ENCODE measurements at places on chromosomes 6 and 20. TPM values are rescaled to one million over a fixed set of nuclear protein-coding genes. Genes with fewer than 3 reads are reported as not detected.
A peak's percentile ranks its signal among the peaks of the same experiment; 100 is the strongest.

DNA sequence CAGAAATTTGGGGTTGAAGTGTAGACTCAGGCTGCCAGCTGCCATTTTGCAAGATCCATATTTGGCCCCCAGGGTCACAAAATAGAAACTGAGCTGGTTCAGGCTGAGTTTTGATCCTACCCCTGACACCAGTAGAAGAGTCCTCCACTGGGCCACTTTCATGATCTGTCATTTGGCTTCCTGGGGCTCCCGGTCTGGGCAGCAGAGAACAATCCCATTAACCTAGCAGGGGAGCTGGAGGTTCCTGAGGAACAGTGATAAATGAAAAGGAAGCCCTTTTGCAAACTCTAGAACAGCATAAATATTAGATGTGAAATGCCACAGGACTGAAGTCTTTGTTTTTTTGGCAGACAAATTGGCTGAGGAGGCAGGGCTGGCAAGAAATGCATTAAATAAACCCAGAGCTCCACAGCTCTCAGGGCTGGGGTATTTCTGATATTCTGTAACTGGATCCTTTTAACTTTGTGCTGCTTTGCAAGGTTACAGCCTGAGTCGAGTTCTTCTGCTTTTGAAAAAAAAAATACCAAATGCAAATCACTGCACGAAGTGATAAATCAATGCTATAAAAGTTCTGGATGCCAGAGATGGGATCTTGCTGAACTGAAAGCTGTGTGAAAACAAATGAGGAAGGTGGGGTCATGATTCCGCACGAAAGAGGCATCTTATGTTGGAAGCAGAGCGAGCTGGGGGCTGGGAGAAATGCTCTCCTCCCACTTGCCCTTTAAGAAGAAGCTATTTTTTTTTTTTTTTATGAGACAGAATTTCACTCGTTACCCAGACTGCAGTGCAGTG is 64.4 kb downstream of the SULF2 start:
- DNase-seq = no peak

- DNase-seq = no peak
Measured at GRCh38 chr20:7496394-7496991, 443.8 kb downstream of the HAO1 start.

GRCh38 chr6:116954938-116955337 is 77.9 kb downstream of the RFX6 start:
- DNase-seq = no peak

DNA sequence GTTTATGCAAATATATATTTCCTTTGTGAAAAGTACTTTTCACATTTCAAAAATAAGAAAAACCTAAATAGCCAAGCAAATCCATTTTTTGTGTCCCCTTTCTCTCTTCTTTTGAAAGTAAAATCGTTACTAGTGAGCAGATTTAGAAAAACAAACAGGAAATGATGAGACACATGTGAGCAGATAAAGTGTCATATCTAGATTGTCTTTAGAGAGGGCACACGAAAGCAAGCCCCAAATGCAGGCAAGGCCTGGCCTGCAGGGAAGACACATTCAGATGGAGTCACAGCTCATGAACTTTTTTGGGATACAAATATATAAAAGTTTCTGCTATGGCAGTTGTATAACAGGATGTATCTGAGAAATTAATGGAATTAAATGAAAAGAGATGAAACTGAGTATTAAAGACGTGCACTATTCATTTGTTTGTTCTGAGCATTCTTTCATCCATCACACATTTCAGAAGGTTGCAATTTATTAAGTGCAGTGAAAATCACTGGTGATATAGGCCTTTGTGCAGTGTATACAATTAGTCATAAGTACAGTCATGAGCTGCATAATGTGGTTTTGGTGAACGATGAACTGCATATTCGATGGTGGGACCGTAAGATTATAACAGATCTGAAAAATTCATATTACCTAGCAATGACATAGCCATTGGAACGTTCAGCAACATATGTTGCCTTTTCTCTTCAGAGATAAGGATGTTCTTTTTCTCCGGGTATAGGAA is 101.4 kb downstream of the PACRG start:
- no peak for DNase-seq

GRCh38 chr6:109875973-109876372 is 102.1 kb upstream of the GPR6 start:
- DNase-seq = no peak

DNA sequence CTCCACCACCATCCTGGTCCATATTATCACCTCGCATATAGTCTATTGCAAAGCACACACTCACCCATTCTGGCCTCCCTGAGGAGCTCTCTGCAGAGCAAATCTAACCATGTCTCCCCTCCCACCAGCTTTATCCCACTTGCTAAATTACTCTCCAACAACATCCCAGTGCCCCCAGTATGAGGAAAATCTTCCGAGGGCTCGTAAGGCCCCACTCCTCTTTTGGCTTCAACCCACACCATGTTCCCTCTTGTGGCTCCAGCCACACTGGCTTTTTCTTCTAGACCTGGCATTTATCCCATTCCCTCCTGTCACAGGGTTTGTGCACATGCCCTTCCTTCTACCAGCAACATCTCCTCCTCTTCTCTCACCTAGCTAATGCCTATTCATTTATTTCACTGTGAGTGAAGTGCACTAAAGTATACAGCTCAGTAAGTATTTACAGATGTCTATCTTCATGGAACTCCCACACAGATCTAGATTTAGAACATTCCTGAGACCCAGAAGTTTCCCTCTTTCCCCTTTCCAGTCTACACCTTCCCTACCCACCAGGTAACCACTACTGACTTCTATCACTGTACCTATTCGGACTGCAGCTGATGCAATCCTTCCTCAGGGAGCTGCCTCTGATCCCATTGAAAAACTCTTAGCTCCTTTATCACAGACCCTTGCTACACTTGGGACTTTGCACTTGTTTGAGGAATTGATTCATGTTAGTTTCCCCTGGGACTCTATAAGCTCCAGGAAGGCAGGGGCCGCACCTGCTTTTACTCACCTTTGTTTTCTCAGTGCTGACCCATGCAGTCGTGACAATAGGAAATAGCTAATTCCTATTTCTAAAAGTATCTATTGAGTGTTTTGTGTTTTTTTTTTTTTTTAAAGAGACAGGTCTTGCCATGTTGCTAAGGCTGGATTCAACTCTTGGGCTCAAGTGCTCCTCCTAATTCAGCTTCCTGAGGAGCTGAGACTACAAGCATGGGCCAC is 15.5 kb downstream of the MRPL14 start:
- DNase-seq = no peak

GRCh38 chr20:47349365-47350180 is 6.9 kb downstream of the ZMYND8 start:
- DNase-seq = no peak

GRCh38 chr20:41331731-41332130 is 8.9 kb upstream of the LPIN3 start:
- no peak for DNase-seq

Gene WFDC9
- total RNA-seq = not detected

DNA sequence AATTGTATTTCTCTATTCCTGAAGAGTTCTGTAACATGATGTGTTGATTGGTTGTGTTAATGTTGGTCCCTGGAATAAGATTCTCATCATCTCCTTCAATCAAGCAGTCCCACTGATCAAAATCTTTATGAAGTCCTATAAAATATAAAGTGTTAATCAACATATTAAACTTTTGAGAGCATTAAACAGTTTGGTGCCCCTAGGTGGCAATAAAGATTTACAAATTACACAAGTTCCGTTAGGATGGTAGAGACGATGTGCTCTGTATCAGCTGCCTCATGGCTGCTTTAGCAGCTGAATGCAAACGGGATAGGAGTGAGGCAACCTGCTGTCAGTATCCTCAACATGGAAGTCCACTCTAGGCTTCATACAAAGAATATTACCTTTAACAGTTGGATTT is 16.9 kb downstream of the TDRD6 start:
- DNase-seq = no peak

GRCh38 chr6:119348096-119348747 is 1.3 kb downstream of the MAN1A1 start:
- peak; percentile 63 for DNase-seq

- DNase-seq = no peak
Measured at GRCh38 chr20:43579861-43580793, 10.6 kb upstream of the IFT52 start.

Gene MICB
- total RNA-seq = 63.8 TPM

DNA sequence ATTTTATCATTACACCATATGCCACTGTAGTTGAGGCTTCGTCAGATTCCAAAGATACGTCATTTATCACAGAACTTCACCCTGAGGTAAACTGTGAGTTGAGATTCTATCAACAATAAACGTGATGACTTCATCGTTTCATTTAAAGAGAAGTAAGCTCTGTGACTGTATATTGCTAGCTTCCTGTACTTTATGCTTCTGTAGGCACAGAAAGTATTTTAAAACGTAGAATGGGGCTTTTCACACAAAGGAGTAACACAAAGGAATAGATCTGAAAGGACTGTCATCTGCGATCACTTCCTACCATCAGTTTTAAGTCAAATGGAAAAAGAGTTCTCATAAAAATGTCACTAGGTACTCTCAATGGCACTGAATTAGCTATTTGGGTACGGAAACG is 234.4 kb upstream of the MCHR2 start:
- DNase-seq = no peak

- DNase-seq = no peak
Measured at GRCh38 chr6:111361648-111362047, 121.4 kb downstream of the REV3L start.

GRCh38 chr6:139313229-139313628 is 21.4 kb upstream of the TXLNB start:
- DNase-seq = no peak

Gene NMBR
- total RNA-seq = not detected

Gene SLC17A2
- total RNA-seq = not detected

DNA sequence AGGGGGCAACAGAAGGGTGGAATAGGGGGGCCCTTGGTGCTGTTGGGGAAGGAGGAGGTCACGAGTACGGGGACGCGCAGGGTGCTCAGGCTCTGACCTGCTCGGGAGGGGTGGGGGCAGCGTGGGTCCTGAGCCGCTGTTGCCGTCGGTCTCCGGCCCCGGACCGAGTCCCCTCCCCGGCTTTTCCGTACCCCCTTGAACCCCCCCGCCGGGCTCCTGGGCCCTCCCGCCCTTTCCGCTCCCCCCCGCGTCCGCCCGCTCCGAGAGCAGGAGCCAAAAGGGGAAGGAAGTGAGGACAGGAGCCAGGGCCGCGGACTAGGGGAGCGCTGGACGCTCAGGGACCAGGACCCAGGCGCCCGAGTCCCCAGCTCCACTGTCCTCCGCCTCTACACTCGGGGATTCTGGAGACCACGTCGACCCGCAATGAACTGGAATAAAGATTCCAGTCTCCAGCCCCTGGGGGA is at the start of gene RGL2:
Gene RGL2, minus strand, starts transcription at position 170 of the 464 bp plus-strand sequence. CDS start 332 bp downstream, outside the sequence.
- DNase-seq = peak; percentile 83

Gene KIF16B
- 4.1 TPM for total RNA-seq

GRCh38 chr6:12535586-12536314 is 180.8 kb upstream of the PHACTR1 start:
- DNase-seq = no peak

Data from activated CD8-positive, alpha-beta memory T cell treated with anti-CD3 and anti-CD28 coated beads, Interleukin-2, amount 10 ng/mL, durations not matched to agents 7 days and 5 days (primary cell).